ENCODE measurements at places on chromosomes 5 and 9. TPM values are rescaled to one million over a fixed set of nuclear protein-coding genes. Genes with fewer than 3 reads are reported as not detected.

Gene XPA
- 21.7 TPM for total RNA-seq

DNA sequence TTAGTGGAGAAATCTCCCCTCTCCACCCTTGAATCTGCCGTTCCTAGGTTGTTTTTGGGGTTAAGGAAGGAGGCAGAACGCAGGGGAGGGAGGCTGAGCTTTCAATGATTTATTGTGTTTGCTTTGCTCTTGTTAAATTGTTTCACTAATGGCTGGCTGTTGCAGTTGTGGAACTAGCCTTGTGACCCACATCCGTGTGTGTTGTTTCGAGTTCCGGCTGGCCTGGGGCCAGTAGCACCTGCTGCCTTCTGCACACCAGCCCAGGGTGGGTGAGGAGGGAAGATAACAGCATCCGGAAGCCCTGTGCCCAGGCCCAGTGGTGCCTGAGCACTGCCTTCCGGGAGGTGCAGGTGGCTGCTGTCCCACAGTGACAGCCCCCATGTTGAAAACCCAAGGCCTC, 3.6 kb downstream of the ERGIC1 start:
- DNase-seq = peak; percentile 75

- no peak for DNase-seq
These were observed 450.5 kb downstream of the ELAVL2 start for GRCh38 chr9:23375511-23375910.

- DNase-seq = peak; percentile 31
These were observed 41.0 kb downstream of the CCNJL start for GRCh38 chr5:160271396-160271795.

- no peak for DNase-seq
These were observed 130.6 kb downstream of the SLF1 start for GRCh38 chr5:94749042-94749441.

Data from natural killer cell (primary cell).